ENCODE measurements at places on chromosomes 2 and 18.
A peak's percentile ranks its signal among the peaks of the same experiment; 100 is the strongest.

DNA sequence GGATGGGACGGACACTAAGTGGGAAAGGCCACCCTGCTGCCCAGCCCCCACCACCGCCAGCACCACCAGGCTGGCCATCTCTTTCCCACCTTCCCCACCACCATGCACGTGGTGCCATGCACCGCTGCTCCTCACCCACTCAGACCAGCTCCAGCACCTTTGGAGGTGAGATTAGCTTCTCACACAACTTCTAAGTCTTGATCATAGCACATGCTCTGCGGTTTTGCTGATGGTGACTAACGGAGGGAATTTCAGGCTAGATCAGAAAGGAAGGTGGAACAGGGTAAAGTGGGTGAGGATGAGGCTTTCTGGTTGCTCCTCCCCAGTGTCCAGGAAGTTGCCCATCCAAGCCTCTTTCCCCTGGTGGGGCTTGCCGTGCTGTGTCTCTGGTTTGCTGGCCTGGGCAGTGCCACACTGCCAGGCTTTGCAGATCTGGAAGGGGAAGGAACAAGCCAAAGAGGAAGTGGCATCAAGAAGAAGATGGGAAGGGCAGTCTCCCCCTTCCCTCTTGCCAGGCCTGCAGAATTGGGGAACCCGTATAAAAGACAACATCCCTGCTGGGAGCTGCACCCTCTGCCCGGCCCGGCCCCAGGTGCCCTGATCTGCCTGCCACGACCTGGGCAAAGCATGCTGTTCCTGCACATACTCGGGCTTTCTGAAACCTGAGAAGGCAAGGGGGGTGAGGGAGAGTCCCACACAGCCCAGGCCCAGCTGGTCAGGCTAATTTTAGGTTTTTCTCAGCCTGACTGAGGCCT, 44.3 kb upstream of the CAB39 start:
- no peak for DNase-seq

DNA sequence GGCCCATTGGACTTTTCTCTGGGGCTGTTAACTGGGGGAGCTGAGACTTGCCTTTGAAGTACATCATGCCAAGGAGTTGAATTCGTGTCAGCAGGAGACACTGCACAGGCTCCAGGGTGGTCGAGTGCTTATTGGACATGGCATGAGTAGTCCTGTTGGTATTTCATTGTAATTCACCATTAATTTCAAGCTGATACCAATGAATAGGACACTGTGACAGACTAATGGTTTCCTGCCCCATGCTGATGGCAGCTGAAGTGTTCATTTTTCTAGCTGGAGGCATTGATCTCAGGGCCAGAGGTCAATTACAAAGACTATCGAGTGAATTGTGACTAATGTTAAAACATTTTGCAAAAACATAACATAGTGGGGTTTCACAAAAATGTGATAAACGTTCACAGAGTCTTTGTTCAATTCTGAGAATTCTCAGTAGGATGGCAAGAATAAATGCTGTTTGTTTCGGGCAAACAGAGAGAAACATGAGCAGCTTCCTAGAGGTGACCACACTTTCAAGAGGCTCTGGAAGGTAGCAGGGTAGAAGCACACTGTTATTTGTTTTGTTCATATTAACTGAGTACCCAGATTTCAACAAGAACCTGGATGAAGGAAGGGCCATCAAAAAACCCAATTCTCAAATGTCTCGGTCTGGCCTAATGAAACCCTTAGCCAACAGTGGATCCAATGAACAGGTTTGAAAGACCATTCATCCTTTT, 90.6 kb upstream of the ARL4C start:
- DNase-seq, result no peak

DNA sequence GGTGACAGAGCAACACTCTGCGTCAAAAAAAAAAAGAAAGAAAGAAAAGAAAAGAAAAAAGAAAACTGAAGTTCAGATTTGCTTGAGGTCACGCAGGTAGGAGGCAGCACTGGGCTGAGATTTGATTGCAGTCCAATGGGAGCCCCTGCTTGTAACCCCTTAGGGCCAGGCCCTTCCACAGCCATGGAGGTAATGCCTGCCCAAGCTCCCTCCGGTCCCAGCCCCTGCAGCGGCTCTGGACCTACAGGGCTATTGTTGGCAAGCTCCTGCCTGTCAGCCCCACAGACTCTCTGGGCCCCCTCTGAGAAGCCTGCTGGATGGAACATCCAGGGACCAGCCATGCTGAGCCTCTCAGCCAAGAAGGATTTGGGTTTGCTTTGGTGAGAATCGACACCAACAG, 12.2 kb downstream of the ZFP36L2 start:
- DNase-seq, result no peak

GRCh38 chr18:9612215-9612830, 2.0 kb downstream of the PPP4R1 start:
- peak; percentile 53 for DNase-seq

DNA sequence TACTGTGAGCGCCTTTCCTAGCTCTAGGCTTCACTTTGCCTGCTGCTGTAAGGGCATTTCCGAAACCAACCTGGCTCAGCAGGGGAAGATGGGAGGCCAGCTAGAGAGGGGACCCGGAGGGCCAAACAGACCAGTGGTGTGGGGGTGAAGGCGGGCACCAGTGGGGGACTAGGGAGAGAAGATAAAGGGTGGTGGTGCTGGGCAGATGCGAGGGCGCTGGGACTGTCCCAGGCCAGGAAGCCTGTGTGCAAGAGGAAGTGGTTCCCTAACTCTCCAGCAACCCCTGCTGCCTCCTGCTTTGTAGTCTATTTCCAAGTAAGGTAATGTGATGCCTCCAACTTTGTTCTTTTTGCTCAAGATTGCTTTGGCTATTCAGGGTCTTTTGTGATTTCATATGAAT, 73.1 kb downstream of the DNAH7 start:
- no peak for DNase-seq

- no peak for DNase-seq
These were observed 128.4 kb upstream of the PXDN start for GRCh38 chr2:1872602-1873183.

Measured in NCI-H2227 treated with DMSO at 0.1 percent for 48 hours (cell line).